ENCODE measurements at places on chromosomes 4 and X. TPM values are rescaled to one million over a fixed set of nuclear protein-coding genes. Genes with fewer than 3 reads are reported as not detected.

DNA sequence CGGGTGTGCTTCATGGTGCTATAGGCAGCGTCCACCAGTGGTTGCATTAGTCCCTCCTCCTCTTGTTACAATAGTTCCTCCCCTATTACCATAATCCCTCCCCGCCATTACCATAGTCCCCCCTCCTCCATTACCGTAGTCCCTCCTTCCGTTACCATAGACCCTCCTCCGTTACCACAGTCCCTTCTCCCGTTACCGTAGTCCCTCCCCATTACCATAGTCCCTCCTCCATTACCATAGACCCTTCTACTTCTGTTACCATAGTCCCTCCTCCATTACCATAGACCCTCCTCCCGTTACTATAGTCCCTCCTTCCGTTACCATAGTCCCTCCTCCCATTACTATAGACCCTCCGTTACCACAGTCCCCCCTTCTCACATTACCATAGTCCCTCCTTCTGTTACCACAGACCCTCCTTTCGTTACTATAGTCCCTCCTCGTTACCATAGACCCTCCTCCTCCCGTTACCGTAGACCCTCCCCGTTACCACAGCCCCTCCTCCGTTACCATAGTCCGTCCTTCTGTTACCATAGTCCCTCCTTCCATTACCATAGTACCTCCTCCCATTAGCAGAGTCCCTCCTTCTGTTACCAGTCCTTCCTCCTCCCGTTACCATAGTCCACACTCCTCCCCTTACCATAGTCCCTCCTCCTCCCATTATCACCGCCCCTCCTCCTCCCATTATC lies 129.6 kb downstream of the DHRSX start:
- no peak overlapping the region for H3K27ac ChIP-seq
- H3K4me3 ChIP-seq: no peak overlapping the region
- H3K36me3 ChIP-seq: peaks cover 1% of the 10 kb centered on the region

UGT2B17 gene
- not detected for total RNA-seq

DNA sequence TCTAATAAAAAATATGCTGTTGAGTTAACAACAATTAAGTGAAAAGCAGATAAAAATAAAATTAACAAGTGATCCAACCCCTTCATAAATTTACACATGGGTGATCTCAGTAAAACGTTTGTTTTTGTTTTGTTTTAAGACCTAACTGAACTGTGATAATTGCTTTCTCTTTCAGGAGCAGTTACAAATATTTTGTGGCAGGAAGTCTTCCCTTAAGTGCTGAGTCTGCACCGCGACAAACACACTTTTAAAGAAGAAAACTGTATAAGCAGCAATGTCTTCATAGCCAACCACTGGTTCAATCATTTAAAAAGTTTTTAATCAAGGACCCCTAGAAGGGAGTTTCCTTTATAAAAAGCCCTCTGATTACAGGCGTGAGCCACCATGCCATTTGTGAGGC lies 53.7 kb upstream of the NFKB1 start:
- H3K27me3 ChIP-seq: no peaks in the 10 kb centered on the region
- H3K27ac ChIP-seq: no peak overlapping the region
- no peaks in the 10 kb centered on the region for H3K36me3 ChIP-seq
- peaks cover 39% of the 10 kb centered on the region for H3K4me1 ChIP-seq

- no peaks in the 10 kb centered on the region for H3K4me1 ChIP-seq
- H3K27ac ChIP-seq: no peak overlapping the region
- H3K36me3 ChIP-seq: no peaks in the 10 kb centered on the region
- peaks cover 20% of the 10 kb centered on the region for H3K27me3 ChIP-seq
- no peak for DNase-seq
Observed at GRCh38 chr4:123731035-123731434, 334.4 kb downstream of the SPRY1 start.

GRCh38 chr4:153142700-153143438 lies 61.4 kb upstream of the TRIM2 start:
- peak; percentile 59 for DNase-seq
- H3K4me1 ChIP-seq: peaks cover 11% of the 10 kb centered on the region
- H3K4me3 ChIP-seq: no peak overlapping the region
- H3K27me3 ChIP-seq: peaks cover 14% of the 10 kb centered on the region

GRCh38 chr4:136748773-136749172 lies 783.5 kb downstream of the PCDH18 start:
- H3K4me3 ChIP-seq: no peak overlapping the region
- H3K27me3 ChIP-seq: no peaks in the 10 kb centered on the region
- no peak overlapping the region for H3K27ac ChIP-seq
- no peak for DNase-seq

ERAS gene
- total RNA-seq: 0.31 TPM

GRCh38 chr4:90444904-90445303 lies 317.7 kb downstream of the CCSER1 start:
- no peak for DNase-seq
- no peaks in the 10 kb centered on the region for H3K4me1 ChIP-seq
- H3K27me3 ChIP-seq: no peaks in the 10 kb centered on the region
- H3K4me3 ChIP-seq: no peak overlapping the region
- no peak overlapping the region for H3K27ac ChIP-seq
- no peaks in the 10 kb centered on the region for H3K36me3 ChIP-seq

DNA sequence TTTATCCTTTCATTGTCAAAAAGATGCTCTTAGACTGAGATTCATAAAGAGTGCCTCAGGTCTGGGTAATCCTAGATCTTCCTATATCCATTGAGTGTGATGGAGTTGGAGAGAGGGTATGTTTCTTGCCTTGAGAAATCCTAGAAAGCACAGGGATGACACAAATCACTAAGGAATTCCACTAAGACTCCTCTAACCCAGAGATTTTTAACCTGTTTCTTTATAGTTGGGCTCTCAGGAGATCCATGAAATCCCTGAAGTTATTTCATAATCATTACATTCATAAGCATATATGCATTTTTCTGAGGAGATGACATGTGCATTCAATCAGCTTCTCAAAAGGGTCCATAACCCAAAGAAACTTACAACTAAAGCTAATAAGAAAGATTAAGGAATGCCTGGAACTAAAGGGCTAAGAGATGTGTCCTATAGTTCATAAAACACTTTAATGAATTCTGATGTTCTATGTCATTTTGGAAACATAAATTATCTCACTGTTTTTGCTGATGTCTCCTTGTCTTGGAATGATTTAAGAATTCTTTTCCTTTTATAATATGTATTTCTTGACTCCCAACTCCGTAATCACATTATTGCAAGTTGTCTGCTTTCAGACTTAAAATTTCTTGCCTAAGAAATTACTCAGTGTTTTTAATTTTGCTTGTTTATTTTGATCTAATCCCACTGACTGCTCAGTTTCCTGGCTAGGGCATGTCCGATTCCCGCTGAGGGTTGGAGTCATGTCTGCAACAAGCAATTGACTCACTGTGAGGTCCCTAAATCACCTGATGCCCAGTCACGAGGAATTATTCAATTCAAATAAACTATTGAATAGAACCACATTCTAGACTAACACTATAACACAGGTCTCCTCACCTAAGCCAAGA lies 2.8 kb upstream of the AMTN start:
- H3K4me1 ChIP-seq: no peaks in the 10 kb centered on the region
- no peaks in the 10 kb centered on the region for H3K27me3 ChIP-seq
- no peaks in the 10 kb centered on the region for H3K36me3 ChIP-seq
- H3K27ac ChIP-seq: no peak overlapping the region
- no peak overlapping the region for H3K4me3 ChIP-seq

DNA sequence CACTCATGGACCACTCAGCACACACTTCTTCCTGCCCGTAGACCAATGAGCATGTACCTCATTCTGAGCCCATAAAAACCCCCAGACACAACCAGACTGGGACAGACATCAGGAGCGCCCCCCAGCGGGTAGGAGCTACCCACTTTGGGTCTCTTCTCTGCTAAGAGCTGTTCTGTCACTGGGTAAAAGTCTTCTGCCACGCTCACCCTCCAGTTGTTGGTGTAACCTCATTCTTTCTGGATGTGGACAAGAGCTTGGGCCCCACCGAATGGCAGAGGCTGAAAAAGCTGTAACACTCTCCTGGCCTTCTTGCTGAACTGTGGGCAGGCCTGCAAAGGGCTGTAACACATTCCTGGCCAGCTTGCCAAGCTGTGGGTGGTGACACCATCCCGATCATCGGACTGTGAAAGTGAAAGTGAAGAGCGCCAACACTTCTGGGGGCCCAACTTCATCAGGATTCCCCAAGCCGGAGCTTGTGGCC lies 137.6 kb downstream of the TECRL start:
- DNase-seq: no peak
- no peak overlapping the region for H3K4me3 ChIP-seq
- H3K36me3 ChIP-seq: no peaks in the 10 kb centered on the region

GRCh38 chr4:185332575-185333464 lies 62.9 kb downstream of the LRP2BP start:
- DNase-seq: no peak
- peak overlapping the region; percentile 79 for H3K27ac ChIP-seq
- peaks cover 20% of the 10 kb centered on the region for H3K4me1 ChIP-seq
- no peak overlapping the region for H3K4me3 ChIP-seq
- H3K36me3 ChIP-seq: peaks cover 5% of the 10 kb centered on the region
- no peaks in the 10 kb centered on the region for H3K27me3 ChIP-seq

- DNase-seq: peak; percentile 31
- no peak overlapping the region for H3K4me3 ChIP-seq
- no peaks in the 10 kb centered on the region for H3K36me3 ChIP-seq
- H3K27me3 ChIP-seq: peaks cover under 1% of the 10 kb centered on the region
- H3K27ac ChIP-seq: no peak overlapping the region
Observed at GRCh38 chrX:8815460-8816065, 14.4 kb upstream of the FAM9A start.

PNMA6A gene
- total RNA-seq: 0.60 TPM

CT45A5 gene
- 0.35 TPM for total RNA-seq

GRCh38 chr4:143341186-143341755 lies 4.6 kb downstream of the GAB1 start:
- H3K36me3 ChIP-seq: peaks cover 2% of the 10 kb centered on the region
- no peaks in the 10 kb centered on the region for H3K4me1 ChIP-seq
- H3K4me3 ChIP-seq: no peak overlapping the region
- no peak overlapping the region for H3K27ac ChIP-seq
- H3K27me3 ChIP-seq: peaks cover 51% of the 10 kb centered on the region
- DNase-seq: no peak

DNA sequence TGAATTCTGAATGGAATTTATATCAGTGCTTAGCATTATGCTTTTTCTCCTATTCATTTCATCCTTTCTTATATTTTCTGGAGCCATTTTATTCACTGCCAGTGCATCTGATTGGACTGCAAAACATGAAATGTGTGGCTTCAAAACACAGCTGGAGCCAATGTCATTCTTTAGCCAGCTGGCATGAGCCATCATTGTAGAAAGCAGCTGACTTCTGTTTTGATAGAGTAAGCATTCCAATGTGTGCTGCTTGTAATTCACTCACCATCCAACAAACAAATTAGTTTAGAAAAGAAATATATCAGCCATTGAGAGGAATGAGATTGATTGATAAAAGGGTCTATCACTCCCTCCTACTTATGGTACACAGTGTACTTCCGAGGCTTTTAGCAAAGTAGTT lies 2616.0 kb downstream of the ARAP2 start:
- no peaks in the 10 kb centered on the region for H3K4me1 ChIP-seq
- no peak overlapping the region for H3K4me3 ChIP-seq
- no peak overlapping the region for H3K27ac ChIP-seq
- no peak for DNase-seq

DNA sequence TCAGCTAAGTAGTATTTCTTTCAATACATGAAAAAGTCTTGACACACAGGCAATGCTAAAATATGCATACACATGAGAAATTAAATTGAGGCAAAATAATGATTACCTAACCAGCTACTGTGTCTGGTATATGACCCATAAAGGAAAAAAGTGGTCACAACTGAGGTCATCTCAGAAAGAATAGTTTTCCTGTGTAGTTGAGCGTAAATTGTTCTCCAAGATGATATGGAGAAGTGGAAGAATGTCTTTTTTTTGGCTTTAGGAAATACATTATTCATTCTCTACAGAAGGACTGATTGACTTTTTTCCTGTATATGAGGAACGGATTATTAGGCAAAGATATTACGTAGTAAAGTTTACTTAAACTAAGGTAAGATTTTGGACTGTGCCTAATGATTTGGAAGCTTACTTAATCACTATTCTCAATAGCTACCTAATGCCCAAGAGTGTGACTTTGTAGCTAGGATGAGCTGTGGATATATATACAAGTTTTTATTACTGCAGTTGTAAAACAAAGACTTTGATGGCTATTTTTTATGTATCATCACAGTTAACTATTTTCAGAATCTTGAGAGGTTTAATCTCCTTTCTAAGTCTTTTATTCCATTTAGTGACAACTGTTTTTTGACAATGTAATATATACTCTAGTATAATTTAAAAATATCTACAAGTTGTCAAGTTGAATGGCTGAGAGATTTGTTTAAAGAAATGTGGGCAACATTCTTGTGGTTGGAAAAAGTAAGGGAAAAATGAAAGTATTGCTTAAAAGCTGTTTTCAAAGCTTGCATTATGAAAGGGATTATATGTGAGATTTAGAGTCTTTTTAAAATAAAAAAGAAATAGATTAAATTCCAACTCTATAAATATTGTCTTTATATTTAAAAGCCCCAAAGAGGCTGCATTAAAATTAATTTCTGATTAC lies 100.2 kb downstream of the PDLIM5 start:
- no peak overlapping the region for H3K4me3 ChIP-seq
- no peak overlapping the region for H3K27ac ChIP-seq
- peaks cover 2% of the 10 kb centered on the region for H3K36me3 ChIP-seq
- no peaks in the 10 kb centered on the region for H3K27me3 ChIP-seq
- DNase-seq: no peak
- no peaks in the 10 kb centered on the region for H3K4me1 ChIP-seq

GRCh38 chr4:179762840-179763239 lies 2320.6 kb upstream of the AGA start:
- no peaks in the 10 kb centered on the region for H3K36me3 ChIP-seq
- no peak overlapping the region for H3K4me3 ChIP-seq
- H3K4me1 ChIP-seq: no peaks in the 10 kb centered on the region

RHOXF2 gene
- total RNA-seq: not detected

MAPK10 gene
- total RNA-seq: 0.49 TPM

FGFR3 gene
- not detected for total RNA-seq

DNA sequence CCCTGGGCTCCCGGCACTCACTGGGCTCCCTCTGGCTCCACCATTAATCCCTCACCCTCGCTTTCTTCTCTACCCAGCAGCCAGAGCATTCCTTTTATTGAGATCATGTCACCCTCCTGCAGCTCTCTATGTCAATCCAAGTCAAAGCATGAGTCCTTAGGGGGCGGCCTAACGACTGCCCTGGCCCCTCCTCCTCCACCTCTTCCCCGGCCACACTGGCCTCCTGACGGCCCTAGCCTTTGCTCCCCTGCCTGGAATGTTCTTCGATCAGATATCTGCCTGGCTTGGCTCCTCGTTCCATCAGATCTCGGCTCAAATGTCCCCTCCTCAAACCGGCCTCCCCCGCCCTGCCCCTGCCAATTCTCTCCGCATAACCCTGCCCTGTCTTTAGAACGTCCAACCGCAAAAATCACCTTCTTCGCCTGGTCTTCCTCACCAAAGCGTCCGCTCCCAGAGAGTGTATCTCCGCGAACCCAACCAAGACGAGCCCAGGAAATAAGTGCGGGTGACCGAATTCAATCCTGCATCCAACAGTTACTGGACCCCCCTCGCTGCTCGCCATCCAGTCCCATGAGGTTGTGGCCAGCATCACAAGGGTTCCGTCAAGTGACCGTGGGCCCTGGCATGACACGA lies 722 bp upstream of the PNCK start:
- H3K27me3 ChIP-seq: peaks cover 43% of the 10 kb centered on the region
- no peaks in the 10 kb centered on the region for H3K36me3 ChIP-seq
- peak overlapping the region; percentile 61 for H3K4me3 ChIP-seq
- H3K4me1 ChIP-seq: no peaks in the 10 kb centered on the region

ZNF711 gene
- total RNA-seq: 1.8 TPM

Measured in activated T-cell treated with anti-CD3 and anti-CD28 coated beads, Interleukin-2, amount 50 U/mL, for 72 hours (primary cell).